Stimulated activated naive CD4-positive, alpha-beta T cell (primary cell): ENCODE measurements at places on chromosomes 5 and 9.

- no peak for DNase-seq
These were observed 54.3 kb downstream of the FBN2 start for GRCh38 chr5:128483738-128484137.

- no peak for DNase-seq
These were observed 59.0 kb downstream of the PTTG1 start for GRCh38 chr5:160480652-160481051.

DNA sequence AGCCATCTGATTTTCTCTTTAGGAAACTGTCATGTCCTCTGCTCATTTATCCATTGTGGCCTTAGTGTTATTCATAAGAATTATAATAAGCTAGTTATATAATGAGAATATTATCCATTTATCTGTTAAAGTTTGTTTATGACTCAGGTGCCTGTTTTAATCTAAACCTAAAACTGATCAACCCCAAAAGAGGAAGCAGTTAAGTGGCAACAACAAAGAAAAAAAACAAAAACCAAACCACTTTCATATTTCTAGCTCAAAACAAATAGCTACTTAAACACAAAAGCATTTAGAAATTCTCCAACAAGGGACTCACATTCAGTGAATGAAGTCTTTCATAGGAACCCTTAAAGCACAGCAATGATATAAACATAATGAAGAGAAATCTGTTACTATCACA is 116.4 kb downstream of the APBA1 start:
- DNase-seq = no peak

- no peak for DNase-seq
These were observed 441.5 kb upstream of the CDH9 start for GRCh38 chr5:27479859-27480258.

GRCh38 chr5:154166901-154167791 is 23.4 kb upstream of the GALNT10 start:
- no peak for DNase-seq

DNA sequence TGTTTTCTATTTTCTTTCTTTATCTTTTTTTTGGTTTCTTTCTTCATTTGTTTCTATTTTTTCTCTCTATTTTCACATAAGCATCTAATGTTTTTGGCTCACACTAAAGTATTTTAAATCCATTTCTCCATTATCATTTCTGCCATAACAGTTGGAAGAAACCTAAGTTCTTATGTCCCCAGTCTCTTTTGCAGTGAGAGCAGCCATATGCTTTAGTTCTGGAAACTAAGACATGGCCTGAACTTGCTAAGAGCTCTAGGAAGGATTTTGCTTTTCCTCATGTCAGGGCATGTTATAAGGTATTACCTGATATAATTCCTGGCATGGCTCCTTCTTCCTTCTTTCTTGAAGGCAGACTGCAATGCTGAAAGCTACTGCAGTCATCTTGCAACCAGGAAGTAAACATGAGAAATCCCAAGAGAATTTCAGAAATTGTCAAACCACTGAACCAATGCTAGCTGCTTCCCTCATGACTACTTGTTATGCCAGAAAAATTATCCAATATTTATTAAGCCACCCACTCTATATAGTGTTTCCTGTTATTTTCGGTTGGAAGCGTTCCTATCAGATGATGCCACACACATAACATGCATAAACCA is 171.1 kb downstream of the TAF11L14 start:
- no peak for DNase-seq

- DNase-seq = no peak
These were observed 396.1 kb upstream of the MPDZ start for GRCh38 chr9:13675638-13676000.

DNA sequence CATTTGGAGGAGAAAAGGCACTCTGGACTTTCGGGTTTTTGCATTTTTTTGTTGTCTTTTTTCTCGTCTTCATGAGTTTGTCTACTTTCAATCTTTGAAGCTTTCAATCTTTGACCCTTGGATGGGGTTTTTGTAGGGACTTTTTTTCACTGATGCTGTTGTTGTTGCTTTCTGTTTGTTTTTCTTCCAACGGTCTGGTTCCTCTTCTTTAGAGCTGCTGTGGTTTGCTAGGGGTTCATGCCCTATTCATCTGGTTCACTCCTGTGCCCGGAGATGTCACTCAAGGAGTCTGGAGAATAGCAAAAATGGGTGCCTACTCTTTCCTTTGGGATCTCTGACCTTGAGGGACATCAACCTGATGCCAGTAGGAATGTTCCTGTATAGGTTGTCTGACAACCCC is 378.6 kb upstream of the TYRP1 start:
- no peak for DNase-seq

GRCh38 chr5:109450129-109450877 is 40.5 kb upstream of the PJA2 start:
- DNase-seq = no peak

DNA sequence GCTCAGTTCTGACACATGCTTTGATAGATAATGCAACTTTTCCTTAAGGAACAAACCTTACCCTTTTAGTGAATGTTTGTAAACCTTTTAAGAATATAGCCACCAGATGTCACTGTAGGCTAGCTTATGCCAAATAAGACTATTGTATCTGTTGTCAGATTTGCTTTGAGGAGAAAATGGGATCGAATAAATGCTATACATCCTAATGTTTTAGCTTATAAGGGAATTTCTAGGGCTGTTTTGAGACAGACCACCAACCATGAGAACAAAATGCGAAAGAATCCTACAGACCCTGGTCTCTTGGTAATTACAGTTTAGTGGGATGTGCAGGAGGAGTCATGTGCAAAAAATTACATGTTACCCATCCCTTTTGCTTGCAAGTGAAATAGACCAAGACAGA is 127.6 kb upstream of the NMUR2 start:
- DNase-seq = no peak

- no peak for DNase-seq
These were observed 178.5 kb upstream of the PITX1 start for GRCh38 chr5:135212361-135213026.

DNA sequence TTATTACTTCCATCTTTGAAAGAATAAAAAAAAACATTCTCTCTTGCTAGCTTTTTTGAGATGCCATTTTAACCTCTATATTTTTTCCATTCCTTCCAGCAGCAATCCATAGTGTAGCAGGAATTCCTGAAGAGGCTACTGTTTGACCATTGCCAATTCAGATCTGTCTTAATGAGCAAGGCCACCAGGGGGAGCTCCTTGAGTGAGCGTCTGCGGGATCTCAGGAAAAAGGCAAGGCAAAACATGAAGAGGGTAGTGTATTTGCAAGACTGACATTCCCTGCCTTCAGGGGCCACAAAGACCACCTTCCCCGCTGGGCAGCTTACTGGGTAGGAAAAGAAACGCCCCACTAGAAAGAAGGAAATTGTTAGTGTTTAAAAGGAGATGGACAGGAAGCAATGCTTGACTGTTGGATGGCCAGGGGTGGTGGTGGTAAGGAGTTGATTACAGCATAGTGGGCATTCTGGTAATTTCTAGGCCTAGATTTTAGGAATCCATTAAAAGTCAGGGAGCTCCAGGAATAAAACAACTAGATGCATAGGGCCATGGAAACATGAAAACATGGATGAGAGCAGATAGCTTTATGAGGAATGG is 206.6 kb upstream of the HAPLN1 start:
- no peak for DNase-seq
